ENCODE measurements at places on chromosomes 7 and 10. TPM values are rescaled to one million over a fixed set of nuclear protein-coding genes. Genes with fewer than 3 reads are reported as not detected.
A peak's percentile ranks its signal among the peaks of the same experiment; 100 is the strongest.

GRCh38 chr7:134902058-134902457 is 84.2 kb upstream of the AGBL3 start:
- no peaks in the 10 kb centered on the region for H3K27me3 ChIP-seq
- H3K36me3 ChIP-seq, result no peaks in the 10 kb centered on the region
- H3K4me1 ChIP-seq, result no peaks in the 10 kb centered on the region
- no peak overlapping the region for H3K27ac ChIP-seq
- no peak for DNase-seq
- H3K4me3 ChIP-seq, result no peak overlapping the region

- DNase-seq, result no peak
- H3K27ac ChIP-seq, result no peak overlapping the region
- no peaks in the 10 kb centered on the region for H3K4me1 ChIP-seq
- no peak overlapping the region for H3K4me3 ChIP-seq
- H3K36me3 ChIP-seq, result no peaks in the 10 kb centered on the region
- H3K27me3 ChIP-seq, result no peaks in the 10 kb centered on the region
These were observed 8.6 kb upstream of the GRID1 start for GRCh38 chr10:86375204-86375603.

CALHM1 gene
- not detected for total RNA-seq

PNLIPRP3 gene
- not detected for total RNA-seq

GRCh38 chr10:101639141-101639900 is 51.2 kb downstream of the DPCD start:
- DNase-seq, result no peak
- H3K36me3 ChIP-seq, result no peaks in the 10 kb centered on the region
- H3K27ac ChIP-seq, result no peak overlapping the region
- H3K4me1 ChIP-seq, result no peaks in the 10 kb centered on the region

GRCh38 chr10:107269626-107270025 is 105.1 kb upstream of the SORCS1 start:
- no peak overlapping the region for H3K4me3 ChIP-seq
- H3K27ac ChIP-seq, result no peak overlapping the region
- no peaks in the 10 kb centered on the region for H3K36me3 ChIP-seq
- no peaks in the 10 kb centered on the region for H3K4me1 ChIP-seq
- no peaks in the 10 kb centered on the region for H3K27me3 ChIP-seq
- no peak for DNase-seq

DNA sequence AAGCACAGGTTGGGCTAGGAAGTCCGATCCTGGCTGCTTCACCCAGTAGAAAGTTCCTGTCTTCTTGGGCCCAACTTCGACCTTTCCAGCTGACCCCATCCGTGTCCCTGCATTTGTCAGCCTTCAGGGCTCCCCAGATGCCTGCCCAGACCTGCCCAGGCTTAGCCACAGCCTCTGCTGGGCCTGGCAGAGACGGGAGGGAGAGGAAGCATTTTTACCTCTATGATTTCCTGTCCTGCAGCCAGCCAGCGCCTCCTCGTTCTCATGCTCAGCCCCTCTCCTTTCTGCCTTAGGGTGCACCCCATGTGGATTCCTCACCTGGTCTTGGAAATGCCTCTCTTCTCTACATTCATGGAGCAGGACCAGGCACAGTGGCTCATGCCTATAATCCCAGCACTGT is 3.7 kb downstream of the METTL27 start:
- no peak for DNase-seq
- H3K4me3 ChIP-seq, result no peak overlapping the region
- H3K4me1 ChIP-seq, result peaks cover 22% of the 10 kb centered on the region
- peak overlapping the region; percentile 42 for H3K27ac ChIP-seq
- no peaks in the 10 kb centered on the region for H3K27me3 ChIP-seq
- no peaks in the 10 kb centered on the region for H3K36me3 ChIP-seq

DNA sequence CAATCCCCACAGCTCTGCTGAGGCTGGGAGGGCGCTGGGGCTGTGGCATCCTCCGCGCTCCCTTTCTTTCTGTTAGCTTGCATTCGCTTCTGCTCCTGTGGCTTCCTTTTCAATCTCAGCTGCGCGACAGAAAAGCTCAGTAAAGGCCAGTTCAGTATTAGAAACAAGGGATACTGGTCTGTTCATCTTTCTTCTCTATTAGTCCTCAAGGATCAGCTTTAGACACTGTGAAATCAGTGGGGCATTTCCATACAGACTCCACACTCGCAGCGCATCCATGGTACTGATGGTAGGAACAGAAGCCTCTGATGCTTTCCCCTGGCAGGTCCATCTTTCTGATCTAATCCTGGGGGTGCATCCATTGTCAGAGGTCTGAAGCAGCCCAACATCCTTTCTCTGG is 163.7 kb downstream of the LYZL1 start:
- no peak overlapping the region for H3K4me3 ChIP-seq
- DNase-seq, result no peak
- no peak overlapping the region for H3K27ac ChIP-seq

DNA sequence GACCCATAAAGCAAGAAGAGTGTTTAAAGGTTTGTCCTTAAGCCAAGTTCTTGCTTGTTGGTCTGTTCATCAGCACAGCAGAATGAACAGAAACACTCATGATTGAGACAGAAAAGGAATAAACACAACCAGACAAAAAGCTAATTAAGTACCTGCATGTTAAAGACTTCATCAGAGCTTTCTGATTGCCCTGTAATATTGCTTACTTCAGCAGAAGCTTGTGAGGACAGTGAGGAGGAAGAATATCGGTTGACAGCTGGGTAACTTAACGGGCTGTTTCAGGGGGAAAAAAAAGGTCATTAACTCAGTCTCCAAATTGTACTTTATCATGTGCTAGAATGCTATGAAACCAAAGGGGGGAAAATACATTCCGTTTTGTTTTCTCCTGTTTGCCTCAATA is 178.7 kb upstream of the IMMP2L start:
- DNase-seq, result no peak
- no peaks in the 10 kb centered on the region for H3K4me1 ChIP-seq
- no peaks in the 10 kb centered on the region for H3K36me3 ChIP-seq
- H3K27me3 ChIP-seq, result no peaks in the 10 kb centered on the region

- H3K4me3 ChIP-seq, result no peak overlapping the region
- peak; percentile 15 for DNase-seq
- 0 out of 2 replicates have a peak, but pooled peaks cover 2% of the 10 kb centered on the region for H3K27me3 ChIP-seq
- H3K36me3 ChIP-seq, result no peaks in the 10 kb centered on the region
These were observed 301.3 kb downstream of the PHTF2 start for GRCh38 chr7:78099715-78100394.

CREB3L2 gene
- total RNA-seq, result 22.7 TPM

PPP1R17 gene
- not detected for total RNA-seq

STEAP2 gene
- total RNA-seq, result 4.1 TPM

GRCh38 chr10:74542077-74542476 is 284.3 kb upstream of the KAT6B start:
- H3K4me3 ChIP-seq, result no peak overlapping the region
- no peaks in the 10 kb centered on the region for H3K27me3 ChIP-seq
- H3K4me1 ChIP-seq, result no peaks in the 10 kb centered on the region
- H3K27ac ChIP-seq, result no peak overlapping the region
- no peak for DNase-seq
- no peaks in the 10 kb centered on the region for H3K36me3 ChIP-seq

DNA sequence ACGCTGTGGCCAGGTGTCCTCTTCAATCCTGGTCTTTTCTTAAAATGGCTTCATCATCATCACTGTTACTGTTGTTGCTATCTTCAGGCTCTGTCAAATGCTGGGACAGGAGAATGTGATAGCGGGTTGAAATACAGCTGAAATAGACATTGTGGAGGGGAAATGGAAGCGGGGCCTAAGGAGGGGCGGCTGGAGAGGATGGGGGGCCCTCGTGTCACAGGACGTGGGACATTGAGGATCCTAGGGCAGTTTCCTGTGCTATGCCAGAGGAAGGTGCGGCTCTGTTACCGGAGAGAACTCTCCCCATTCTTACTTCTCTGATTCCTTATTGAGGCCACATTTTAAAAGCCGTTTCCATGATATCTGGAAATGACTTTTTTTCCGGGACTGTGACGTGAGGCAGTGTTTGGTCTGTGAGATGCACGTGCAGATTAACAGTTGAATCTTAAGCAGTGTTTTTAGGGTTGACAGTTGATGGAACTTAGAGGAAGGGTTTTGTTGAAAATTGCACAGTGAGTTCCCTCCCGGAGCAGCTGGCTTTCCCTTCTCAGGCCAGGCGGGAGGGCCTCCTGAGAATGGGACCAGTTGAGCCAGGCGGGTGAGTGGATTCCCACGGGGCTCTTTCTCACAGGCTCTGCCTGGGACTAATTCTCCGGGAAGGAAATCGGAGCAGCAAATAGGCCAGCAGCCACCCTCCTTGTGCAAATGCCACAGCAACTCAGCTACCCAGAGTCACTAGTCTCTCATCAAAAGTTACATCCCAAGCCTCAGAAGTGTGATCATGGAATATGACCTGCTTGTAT is 125.2 kb downstream of the TACC2 start:
- no peak for DNase-seq
- no peaks in the 10 kb centered on the region for H3K36me3 ChIP-seq
- H3K27me3 ChIP-seq, result no peaks in the 10 kb centered on the region
- H3K4me3 ChIP-seq, result peak overlapping the region; percentile 97

DNA sequence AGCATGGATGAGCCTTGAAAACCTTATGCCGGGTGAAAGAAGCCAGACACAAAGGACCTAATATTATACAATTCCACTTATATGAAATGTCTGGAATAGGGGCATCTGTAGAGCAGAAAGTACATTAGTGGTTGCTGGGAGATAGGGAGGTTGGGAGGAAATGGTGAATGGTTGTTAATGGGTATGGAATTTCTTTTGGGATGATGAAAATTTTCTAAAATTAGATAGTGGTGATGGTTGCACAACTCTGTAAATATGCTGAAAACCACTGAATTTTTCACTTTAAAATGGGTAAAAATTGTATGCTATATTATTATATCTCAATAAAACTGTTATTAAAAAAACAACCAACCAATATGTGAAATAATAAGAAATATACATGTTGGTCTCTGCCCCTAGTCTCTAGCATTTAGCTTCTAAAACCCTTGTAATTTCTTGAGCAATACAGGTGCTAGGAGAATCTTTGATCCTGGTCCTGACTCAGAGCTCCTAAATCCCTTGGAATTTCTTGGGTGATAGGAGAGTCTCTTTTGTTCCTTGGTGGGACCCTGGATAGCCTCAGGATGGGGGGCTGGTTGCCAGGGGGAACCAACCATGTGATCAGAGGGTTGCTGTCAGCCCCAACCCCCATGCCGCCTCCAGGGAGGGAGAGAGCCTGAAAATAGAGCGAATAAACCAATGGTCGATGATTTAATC is 64.0 kb downstream of the TACR2 start:
- H3K27ac ChIP-seq, result no peak overlapping the region
- no peak for DNase-seq
- no peaks in the 10 kb centered on the region for H3K27me3 ChIP-seq
- H3K4me3 ChIP-seq, result no peak overlapping the region

All from Panc1 (cell line).